ENCODE measurements at places on chromosomes 6 and 20. TPM values are rescaled to one million over a fixed set of nuclear protein-coding genes. Genes with fewer than 3 reads are reported as not detected.

GPR63 gene
- total RNA-seq: 6.0 TPM

CRISP2 gene
- total RNA-seq: not detected

COX7A2 gene
- 360 TPM for total RNA-seq

MAP7 gene
- 1.4 TPM for total RNA-seq

OLIG3 gene
- 0.14 TPM for total RNA-seq

CPXM1 gene
- total RNA-seq: 200 TPM

PSORS1C1 gene
- not detected for total RNA-seq

HLA-DPB1 gene
- 20.4 TPM for total RNA-seq

MEI4 gene
- total RNA-seq: 0.44 TPM

HLA-DRB5 gene
- not detected for total RNA-seq

RPS6KA2 gene
- total RNA-seq: 32.6 TPM

RAB22A gene
- total RNA-seq: 15.5 TPM

OOEP gene
- not detected for total RNA-seq

RPS21 gene
- 1,312 TPM for total RNA-seq

MMUT gene
- 19.2 TPM for total RNA-seq

IMPG1 gene
- total RNA-seq: not detected

GLO1 gene
- 149 TPM for total RNA-seq

ARFGEF3 gene
- 0.30 TPM for total RNA-seq
